Cerebellar nuclear complex (tissue), 1 donor: ENCODE measurements at places on chromosomes 11 and 22.

DNA sequence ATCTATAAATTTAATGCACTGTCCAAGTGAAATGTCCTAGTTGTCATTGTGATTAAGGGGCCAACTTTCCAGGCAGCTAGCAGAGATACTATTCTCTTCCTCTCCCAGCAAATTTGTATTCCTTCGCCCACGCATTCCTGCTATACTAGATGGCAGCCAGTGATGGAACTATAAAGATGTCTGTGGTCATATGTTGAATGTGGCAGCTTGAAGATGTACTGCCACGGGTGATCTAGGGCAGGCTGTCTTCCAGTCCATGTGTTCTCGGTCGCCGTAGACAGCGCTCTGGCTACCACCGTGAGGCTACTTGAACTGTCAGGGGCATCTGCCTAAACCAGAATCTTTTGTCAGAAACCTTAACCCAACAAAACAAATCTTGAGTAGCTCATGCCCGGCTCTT is 8.3 kb upstream of the SIDT2 start:
- DNase-seq: no peak

GRCh38 chr11:68500206-68500605 is 39.7 kb downstream of the PPP6R3 start:
- no peak for DNase-seq

GRCh38 chr11:97742717-97743116 is 1278.0 kb upstream of the CNTN5 start:
- DNase-seq: no peak

DNA sequence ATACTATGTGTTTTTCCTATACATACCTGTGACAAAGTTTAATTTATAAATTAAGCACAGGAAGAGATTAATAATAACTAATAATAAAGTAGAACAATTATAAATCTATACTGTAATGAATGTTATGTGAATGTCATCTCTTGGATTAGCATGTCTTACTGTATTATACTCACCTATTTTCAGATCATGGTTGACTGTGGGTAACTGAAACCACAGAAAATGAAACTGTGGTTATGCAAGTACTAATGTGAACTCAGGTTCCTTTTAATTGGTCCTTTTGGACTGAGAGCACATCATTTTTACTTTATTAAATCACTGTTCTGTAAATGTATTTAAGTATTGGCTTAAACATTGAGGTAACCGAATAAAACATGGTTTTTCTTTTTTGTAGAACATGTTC is 108.8 kb downstream of the PPP6R3 start:
- DNase-seq: no peak

GRCh38 chr11:13440100-13440855 is 22.7 kb downstream of the BTBD10 start:
- peak; percentile 83 for DNase-seq

DNA sequence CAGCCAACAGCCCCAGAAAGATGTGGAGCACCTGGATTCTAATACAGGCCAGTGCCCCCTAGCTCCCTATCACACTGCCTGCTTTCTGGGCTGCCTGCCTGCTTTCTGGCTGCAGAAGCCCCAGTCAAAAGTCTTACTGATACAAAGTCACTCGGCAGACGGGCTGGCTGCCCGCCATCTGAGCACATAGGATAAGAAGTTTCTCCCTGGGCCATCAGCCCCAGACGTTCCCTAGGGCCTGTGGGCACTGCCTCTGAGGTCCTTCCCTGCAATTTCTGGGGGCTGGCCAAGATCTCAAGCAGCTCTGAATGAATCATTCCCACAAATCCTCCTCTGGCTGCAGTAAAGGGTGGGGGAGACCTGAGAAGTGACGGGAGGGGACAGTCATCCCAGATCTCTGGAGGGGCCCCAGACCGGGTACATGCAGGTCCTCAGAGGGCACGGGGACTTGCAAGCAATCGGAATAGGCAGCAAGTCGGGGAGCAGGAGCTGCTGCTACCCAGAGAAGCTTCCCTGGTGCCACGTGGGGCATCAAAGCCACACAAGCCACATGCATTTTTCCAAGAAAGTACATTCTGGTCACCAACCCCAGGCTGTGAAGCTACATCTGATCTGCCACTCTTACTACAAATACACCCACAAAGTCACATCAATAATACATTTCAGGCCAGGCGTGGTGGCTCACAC is 4.7 kb downstream of the TPST2 start:
- DNase-seq: no peak

DNA sequence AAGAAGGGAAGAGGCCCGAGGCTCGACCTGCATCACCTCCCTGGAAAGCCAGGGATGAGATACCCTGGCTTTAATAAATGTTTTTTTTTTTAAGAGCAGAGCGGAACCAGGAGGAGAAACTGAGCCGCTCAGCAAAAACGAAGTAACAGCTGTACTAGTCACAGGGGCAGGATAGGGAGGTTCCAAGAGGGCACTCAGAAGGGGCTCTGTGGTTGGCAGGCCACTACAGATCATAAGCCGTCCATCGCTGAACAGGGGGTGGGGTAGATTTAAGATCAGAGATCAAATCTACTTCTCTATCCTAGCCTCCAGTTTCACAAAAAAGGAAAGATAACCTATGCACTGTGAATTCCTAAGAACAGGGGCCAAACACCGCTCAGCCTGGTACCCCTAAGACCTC is 625 bp downstream of the EIF3D start:
- no peak for DNase-seq

DNA sequence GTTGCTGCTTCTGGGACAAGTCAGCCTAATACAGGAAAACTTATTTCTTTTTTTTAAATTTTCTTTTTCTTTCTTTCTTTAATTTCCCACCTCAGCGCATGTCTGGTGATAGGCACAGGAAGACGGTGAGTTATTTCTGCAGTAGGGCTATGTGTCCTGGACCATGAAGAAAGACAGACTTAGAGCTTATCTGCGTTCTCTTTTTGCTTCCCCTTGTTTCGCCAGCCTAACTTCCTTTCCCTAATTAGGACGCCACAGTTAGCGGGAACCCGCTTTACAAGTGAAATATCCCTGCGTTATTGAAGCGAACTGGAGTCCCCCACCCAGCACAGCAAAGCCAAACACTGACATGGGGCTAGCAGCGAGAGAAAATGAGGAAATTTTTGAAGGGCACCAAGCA is 8.6 kb downstream of the OR6M1 start:
- no peak for DNase-seq

- DNase-seq: no peak
Measured at GRCh38 chr11:44383246-44383645, 73.3 kb upstream of the ALX4 start.

- no peak for DNase-seq
Measured at GRCh38 chr11:68411501-68411991, 49.0 kb upstream of the PPP6R3 start.

DNA sequence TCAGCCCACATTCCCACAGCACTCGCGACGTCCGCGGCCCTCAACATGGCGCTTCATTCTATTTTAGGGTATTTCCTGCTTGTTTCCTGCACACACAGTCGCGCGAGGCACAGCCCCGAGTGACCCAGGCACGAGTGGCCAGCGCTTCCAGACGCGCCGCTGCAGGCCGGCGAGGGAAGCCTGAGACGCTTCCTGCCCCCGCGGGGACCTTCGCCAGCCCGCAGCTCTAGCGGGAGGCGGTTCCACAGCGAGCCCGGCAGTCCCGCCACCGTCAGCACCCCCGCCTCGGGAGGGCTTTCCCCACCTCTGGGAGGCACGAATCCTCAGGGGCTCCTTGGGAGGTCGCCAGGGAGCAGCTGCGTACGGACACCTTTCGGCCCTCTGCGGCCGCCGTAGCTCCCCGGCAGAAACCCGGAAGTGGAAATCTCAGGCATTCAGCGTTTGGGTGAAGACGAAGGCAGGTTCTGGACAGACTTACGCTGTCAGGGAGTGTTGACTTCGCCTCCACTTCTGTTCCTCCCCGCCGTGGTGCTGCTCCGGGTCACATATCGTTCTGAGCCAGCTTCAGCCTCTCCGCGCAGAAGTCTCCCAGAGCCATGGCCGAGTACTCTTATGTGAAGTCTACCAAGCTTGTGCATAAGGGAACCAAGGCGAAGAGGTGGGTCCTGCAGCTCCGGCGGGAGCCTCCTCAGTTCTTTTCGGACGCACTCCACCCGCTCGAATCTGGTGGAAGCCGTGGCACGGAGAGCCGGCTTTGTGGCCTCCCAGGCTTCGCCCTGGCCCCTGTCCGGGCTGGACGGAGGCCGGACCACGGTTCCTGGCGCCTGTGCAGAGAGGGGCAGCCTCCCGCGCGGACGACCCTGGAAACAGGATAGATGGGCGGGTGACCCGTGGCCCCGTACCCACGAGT is 2925.9 kb upstream of the OR11H1 start:
- no peak for DNase-seq

GRCh38 chr11:34268906-34269430 is 88.8 kb downstream of the ABTB2 start:
- DNase-seq: no peak

- DNase-seq: no peak
Measured at GRCh38 chr11:57793351-57794115, 31.9 kb downstream of the CTNND1 start.

DNA sequence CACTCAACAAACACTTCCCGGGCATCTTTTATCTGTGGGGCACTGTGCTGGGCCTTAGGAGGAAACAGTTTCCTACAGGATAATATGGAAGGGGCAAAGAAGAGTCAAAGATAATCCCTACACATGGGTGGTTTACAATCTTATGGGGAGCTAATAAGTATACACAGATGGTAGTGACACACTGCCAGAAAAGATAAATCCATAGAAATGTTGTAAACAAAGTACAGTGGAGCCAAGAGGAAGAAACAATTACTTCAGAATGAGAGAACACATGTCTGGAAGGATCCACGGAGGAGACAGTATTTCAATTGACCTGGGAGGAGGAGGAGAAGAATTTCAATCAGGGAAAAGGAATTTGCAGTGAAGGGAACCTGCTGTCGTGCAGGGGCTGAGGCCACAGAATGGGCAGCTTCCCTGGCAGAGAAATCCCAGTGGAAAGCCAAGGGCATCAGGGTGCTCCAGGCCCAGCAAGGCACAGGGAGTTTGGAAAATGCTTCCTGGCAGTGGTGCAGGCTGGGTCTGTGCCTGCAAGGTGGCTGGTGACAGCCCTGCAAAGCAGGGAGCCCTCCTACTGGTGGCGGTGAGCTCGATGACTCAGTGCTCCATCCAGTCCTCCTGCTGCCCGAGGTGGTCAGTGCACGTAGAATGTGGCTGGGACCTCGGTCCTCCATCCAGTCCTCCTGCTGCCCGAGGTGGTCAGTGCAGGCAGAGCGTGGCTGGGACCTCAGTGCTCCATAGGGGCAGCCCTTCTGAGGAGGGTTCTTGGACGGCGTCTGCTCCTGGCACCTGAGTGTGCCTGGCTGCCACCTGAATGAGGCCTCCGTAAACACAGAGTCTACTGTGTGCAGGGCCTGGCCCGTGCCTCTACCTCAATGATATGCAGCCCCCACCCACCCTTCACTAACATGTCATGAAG is 444.3 kb upstream of the B3GAT1 start:
- DNase-seq: peak; percentile 4

DNA sequence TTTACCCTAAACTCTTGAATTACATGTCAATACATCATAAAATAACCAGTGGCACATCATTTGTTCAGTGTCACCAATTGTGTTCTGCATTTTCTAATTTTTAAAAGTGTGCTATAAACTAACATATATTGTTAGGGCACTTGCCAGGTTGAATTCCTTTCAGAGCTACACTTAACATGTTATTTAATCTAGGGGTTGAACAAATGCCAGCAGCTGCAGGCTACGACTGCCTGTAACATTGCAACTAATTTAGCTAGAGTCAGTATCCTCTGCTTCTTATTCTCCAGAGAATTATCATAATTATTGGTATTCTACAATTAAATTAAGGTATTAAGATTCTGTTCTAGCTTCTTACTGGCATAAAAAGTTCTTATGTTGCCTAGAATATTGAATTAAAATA is 46.4 kb upstream of the ARHGAP42 start:
- no peak for DNase-seq

- no peak for DNase-seq
Measured at GRCh38 chr22:49770547-49771265, 57.0 kb downstream of the BRD1 start.

DNA sequence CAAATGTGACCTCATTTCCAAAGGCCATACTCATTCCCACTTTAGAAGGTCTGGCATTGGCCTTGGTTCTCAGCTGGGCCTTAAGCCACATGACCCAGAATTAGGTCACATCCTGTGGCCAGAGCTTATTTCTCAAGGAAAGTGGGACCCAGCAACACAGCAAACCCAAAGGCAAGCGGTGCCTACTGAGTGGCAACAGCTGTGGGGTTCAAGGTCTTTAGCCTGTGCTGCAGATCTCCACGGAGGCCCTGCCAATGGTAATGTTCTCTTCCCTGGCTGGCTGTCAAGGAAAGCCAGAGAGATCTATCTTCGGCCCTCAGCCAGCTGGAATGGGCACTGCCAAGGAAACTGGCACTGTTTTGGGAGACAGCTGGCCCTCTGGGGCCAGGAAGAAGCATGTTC is 41.5 kb upstream of the TP53I11 start:
- peak; percentile 56 for DNase-seq

DNA sequence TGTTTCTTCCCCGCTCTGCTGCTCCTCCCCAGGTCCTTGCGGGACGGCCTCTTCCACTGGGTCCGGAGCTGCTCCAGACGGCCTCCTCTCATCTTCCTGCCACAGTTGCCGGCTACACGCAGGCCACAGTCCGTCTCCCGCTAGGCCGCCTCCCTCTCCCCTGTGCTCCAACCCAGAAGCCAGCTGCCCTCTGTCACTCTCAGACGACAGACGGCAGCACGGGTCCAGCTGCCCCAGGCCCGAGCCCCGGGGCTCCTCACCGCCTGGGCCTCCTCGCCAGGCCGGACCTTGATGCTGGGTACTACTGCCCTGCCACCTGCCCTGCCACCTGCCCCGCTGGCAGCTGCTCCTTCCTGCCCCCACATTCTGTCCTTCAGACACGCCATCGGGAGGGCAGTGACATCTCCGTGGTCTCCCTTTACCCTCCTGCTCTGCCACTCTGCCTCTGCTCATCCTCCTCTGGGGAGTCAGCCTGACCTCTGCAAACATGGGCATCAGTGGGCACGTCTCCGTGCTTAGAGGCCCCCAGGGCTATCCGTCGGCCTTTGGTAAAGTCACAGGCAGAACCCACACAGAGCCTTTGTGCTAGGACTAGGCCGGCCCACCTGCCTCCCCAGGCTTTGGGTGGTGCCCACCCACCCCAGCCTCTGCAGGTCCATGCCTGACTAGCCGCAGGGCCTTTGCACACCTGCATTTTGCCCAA is 43.1 kb upstream of the TH start:
- no peak for DNase-seq

GRCh38 chr22:27217154-27217553 is 559.8 kb downstream of the MIAT start:
- DNase-seq: no peak

GRCh38 chr11:68117853-68118470 is 3.2 kb downstream of the CHKA start:
- no peak for DNase-seq

GRCh38 chr22:50535113-50535512 is 5.3 kb upstream of the TYMP start:
- DNase-seq: no peak

DNA sequence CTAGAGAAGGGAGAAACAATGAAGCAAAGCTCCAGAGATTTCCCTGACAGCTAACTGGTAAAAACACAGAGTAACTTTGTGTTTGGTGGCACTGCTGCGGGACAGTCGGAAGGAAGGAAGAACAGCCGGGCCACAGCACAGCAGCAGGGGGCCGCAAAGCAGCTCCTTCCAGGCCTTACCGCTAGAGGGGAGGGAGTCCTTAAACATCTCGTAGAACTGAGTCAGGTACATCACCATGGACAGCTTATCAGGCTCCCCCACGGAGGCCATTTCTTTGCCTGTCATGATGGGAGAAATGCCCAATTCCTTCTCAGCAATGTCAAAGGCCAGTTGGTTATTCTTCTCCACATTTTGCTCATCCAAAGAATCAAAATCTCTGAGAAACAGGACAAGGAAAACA is 114.6 kb upstream of the BID start:
- no peak for DNase-seq

GRCh38 chr11:111378861-111379601 is at the start of gene POU2AF1:
Gene POU2AF1, minus strand, starts transcription at chr11:111379275. Its CDS starts 98 bp downstream, at chr11:111379177.
- no peak for DNase-seq
